T-helper 17 cell (primary cell): ENCODE measurements at places on chromosomes 2 and 18. TPM values are rescaled to one million over a fixed set of nuclear protein-coding genes. Genes with fewer than 3 reads are reported as not detected.

Gene GPR75
- 2.7 TPM for total RNA-seq

- H3K4me3 ChIP-seq: no peak overlapping the region
- no peaks in the 10 kb centered on the region for H3K36me3 ChIP-seq
- no peaks in the 10 kb centered on the region for H3K4me1 ChIP-seq
- peaks cover 12% of the 10 kb centered on the region for H3K27me3 ChIP-seq
- H3K27ac ChIP-seq: no peak overlapping the region
These were observed 233.4 kb downstream of the SOCS6 start for GRCh38 chr18:70522183-70522680.

DNA sequence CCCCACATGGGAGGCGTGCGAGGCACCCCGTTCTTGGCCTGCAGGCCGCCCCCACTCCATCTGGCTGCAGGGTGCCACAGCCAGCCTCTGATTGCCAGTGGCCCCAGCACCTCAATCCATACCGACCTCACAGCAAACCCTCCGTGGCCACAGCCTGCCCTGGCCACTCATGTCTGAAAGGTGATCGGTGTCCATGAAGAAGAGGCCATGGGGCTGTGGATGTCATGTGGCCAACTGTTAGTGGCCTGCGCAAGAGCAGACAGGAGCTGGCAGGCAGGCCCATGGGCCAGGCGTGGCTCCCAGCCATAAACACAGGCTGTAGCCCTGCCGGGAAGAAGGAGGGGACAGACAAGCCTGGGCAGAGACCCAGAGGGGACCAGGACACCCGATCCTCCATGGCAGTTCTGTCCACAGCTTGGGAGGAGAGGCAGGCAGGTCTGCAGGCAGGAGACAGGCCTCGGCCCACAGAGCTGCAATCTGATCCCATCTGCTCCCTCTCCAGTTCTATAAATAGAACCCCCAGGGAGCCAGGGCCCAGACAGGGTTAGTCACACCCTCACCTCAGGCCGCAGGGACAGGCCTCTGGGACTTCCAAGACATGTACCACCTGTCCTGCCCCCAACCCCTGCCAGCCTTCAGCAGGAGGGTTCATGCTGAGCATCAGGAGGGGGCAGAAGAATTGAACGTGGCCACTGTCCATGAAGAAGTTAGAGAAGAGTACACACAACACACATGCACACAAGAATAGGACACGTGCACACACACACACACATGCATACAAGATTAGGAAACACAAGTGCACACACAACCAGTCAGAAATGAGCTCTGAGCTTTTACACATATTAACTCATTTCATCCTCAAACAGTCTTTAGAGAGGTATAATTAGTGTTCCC lies 16.9 kb downstream of the STEAP3 start:
- no peak overlapping the region for H3K4me3 ChIP-seq
- H3K36me3 ChIP-seq: no peaks in the 10 kb centered on the region
- H3K27ac ChIP-seq: no peak overlapping the region
- peaks cover 4% of the 10 kb centered on the region for H3K4me1 ChIP-seq

GRCh38 chr2:133653056-133653455 lies 84.8 kb upstream of the NCKAP5 start:
- no peaks in the 10 kb centered on the region for H3K27me3 ChIP-seq
- H3K4me3 ChIP-seq: no peak overlapping the region
- DNase-seq: no peak

DNA sequence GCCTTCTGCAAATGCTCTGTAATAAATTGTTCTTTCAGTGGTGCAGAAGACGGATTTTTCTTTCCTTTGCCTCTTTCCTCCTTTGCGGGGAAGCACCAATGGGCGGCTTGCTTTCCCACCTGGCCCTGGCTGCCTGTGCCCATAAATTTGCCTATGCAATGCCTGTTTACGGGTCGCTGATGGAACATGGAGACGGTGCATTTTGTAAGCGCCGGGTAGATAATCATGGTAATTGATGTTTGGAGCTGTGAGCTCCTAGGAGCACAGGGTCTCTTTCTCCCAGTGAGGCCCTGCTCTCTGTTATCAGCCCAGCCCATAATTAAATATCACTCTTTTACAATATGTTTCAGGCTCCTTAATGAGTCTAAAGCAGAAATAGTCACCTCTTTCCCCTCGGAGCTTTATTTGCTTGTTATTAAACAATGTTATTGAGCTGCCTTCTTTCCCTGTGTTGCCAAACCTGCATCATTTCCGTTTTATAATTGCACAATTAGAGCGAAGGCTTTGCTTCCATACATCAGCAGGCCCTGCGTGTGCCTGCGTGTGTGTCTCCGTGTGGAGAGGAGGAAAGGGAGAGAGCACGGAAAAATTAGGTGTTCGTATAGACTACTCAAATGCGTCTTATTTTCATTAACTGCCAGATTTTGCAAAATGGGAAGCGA lies 437.4 kb upstream of the POU3F3 start:
- H3K27ac ChIP-seq: no peak overlapping the region
- no peak overlapping the region for H3K4me3 ChIP-seq
- no peaks in the 10 kb centered on the region for H3K36me3 ChIP-seq
- no peaks in the 10 kb centered on the region for H3K4me1 ChIP-seq
- no peaks in the 10 kb centered on the region for H3K27me3 ChIP-seq

- DNase-seq: no peak
- H3K36me3 ChIP-seq: no peaks in the 10 kb centered on the region
- H3K4me1 ChIP-seq: no peaks in the 10 kb centered on the region
These were observed 116.2 kb downstream of the SOCS6 start for GRCh38 chr18:70405052-70405451.

GRCh38 chr2:150591496-150592285 lies 104.2 kb upstream of the RND3 start:
- no peaks in the 10 kb centered on the region for H3K4me1 ChIP-seq
- H3K27ac ChIP-seq: no peak overlapping the region
- no peaks in the 10 kb centered on the region for H3K27me3 ChIP-seq
- no peaks in the 10 kb centered on the region for H3K36me3 ChIP-seq

DNA sequence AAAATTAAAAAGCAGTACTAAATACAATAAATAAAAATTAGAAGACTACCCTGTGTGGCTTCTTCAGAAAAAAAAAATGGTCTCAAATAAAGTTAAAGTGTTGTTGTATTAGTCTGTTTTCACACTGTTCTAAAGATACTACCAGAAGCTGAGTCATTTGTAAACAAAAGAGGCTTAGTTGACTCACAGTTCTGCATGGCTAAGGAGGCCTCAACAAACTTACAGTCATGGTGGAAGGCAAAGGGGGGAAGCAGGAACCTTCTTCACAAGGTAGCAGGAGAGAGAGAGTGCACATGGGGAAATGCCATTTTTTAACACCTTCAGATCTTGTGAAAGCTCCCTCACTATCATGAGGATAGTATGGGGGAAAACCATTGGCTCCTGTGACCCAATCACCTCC lies 612.8 kb downstream of the RNF144A start:
- peaks cover 1% of the 10 kb centered on the region for H3K4me1 ChIP-seq
- peaks cover 3% of the 10 kb centered on the region for H3K36me3 ChIP-seq
- no peak for DNase-seq
- no peak overlapping the region for H3K4me3 ChIP-seq

DNA sequence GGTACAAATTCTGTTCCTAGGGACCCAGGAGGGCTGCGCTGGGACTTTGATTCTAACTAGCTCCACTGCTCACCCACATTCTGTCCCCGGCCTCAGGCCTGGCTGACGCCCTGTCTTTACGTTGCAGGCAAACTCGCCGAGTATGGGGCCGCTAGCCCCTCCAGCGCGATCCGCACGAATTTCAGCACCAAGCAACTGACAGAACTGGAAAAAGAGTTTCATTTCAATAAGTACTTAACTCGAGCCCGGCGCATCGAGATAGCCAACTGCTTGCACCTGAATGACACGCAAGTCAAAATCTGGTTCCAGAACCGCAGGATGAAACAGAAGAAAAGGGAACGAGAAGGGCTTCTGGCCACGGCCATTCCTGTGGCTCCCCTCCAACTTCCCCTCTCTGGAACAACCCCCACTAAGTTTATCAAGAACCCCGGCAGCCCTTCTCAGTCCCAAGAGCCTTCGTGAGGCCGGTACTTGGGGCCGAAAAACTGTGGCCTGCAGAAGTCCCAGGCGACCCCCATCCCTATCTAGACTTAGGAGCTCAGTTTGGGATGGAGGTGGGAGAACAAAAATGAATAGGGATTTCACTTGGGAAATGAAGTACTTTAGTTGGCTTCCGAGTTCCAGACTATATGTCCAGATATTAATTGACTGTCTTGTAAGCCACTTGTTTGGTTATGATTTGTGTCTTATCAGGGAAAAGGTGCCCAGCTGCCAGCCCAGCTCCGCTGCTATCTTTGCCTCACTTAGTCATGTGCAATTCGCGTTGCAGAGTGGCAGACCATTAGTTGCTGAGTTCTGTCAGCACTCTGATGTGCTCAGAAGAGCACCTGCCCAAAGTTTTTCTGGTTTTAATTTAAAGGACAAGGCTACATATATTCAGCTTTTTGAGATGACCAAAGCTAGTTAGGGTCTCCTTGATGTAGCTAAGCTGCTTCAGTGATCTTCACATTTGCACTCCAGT lies 1.5 kb downstream of the HOXD1 start:
- peaks cover 77% of the 10 kb centered on the region for H3K27me3 ChIP-seq
- peaks cover 4% of the 10 kb centered on the region for H3K36me3 ChIP-seq
- H3K4me3 ChIP-seq: peak overlapping the region; percentile 79
- H3K27ac ChIP-seq: no peak overlapping the region
- no peak for DNase-seq

DNA sequence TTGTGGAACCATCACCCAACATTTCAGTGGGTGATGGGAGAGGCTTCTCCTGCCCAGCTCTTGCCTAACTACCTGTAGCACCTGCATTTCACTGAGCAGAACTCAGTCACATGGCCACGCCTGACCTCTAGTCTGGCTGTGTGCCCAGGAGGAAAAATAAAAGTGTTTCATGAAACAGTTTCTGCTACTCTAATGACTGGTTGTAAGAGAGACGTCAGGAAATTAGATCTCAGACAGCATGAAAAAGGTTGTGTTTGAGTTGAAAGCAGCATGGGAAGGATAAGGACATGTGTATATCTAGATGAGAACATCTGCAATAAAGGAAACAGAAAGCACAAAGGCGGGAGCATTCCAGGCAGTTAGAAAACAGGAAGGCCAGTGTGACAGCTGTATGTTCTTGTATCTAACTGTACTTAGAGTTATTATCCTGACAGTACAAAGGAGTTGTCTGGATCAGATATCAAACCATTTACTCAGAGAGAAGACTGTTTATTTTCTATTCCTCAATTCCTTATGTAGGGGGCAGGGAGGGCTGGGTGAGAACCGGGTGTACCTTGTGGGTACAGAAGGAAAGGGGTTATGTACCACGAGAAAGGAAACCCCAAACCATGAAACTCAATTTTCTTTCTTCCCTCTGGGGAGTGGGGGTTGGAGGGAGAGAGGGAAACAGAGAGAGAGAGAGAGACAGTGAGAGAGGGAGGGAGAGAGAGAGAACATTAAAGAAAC lies 307.4 kb upstream of the VWC2L start:
- no peak overlapping the region for H3K27ac ChIP-seq

GRCh38 chr2:128738446-128739110 lies 419.9 kb upstream of the HS6ST1 start:
- peaks cover 27% of the 10 kb centered on the region for H3K27me3 ChIP-seq
- no peak overlapping the region for H3K4me3 ChIP-seq
- peaks cover 3% of the 10 kb centered on the region for H3K4me1 ChIP-seq
- no peaks in the 10 kb centered on the region for H3K36me3 ChIP-seq
- no peak overlapping the region for H3K27ac ChIP-seq
- no peak for DNase-seq

Gene GPR17
- total RNA-seq: not detected

GRCh38 chr2:236657801-236658200 lies 88.2 kb downstream of the ACKR3 start:
- no peak for DNase-seq
- peaks cover 68% of the 10 kb centered on the region for H3K27me3 ChIP-seq
- no peak overlapping the region for H3K27ac ChIP-seq

DNA sequence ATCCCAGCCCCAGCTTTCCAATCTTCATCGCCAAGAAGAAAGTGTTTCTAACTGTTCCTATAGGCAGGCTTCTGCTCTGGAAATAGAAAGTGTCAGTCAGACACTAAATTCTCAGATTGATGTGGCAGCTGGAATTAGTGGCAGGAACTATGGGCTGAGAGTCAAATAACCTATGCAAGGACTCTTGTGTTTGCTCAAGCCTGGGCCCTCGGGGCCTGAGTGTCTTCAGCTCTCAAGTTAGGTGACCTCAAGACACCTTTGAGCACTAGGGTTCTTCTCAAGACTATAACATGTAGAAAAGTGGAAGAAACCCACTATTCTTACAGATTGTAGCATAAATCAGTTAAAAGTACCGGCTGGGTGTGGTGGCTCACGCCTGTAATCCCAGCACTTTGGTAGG lies 694.5 kb downstream of the RNF144A start:
- no peak for DNase-seq
- H3K4me1 ChIP-seq: peaks cover 16% of the 10 kb centered on the region
- H3K36me3 ChIP-seq: no peaks in the 10 kb centered on the region
- no peaks in the 10 kb centered on the region for H3K27me3 ChIP-seq

GRCh38 chr2:170368370-170368769 lies 190.4 kb downstream of the MYO3B start:
- H3K27me3 ChIP-seq: peaks cover 92% of the 10 kb centered on the region
- no peak overlapping the region for H3K27ac ChIP-seq
- peaks cover 11% of the 10 kb centered on the region for H3K4me1 ChIP-seq
- DNase-seq: no peak
- H3K36me3 ChIP-seq: peaks cover 8% of the 10 kb centered on the region

Gene MC5R
- total RNA-seq: not detected

DNA sequence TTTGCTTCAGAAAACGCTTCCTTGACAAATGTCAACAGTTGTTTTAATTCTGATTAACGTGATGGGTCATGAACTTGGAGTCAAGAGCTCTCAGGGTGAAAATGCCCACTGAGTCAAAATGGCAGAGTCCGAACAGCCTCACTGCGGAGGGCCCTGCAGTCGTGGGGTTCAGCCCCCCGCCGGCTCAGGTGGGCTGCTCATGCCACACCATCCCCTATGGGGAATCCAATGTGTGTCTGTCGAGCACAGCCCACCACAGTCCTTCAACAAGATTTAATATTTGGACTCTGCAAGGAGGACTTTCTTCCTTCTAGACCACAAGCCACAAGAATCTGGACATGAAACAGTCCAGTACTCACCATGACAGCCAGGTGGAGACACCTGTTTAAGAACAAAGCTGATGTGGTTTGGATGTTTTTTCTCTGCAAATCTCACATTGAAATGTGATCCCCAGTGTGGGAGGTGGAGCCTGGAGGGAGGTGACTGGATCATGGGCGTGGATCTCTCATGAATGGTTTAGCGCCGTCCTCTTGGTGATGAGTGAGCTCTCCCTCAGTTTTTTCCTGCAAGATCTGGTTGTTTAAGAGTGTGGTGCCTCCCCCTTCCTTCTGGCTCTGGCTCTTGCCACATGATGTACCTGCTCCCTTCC lies 201.0 kb downstream of the NDUFA10 start:
- no peak overlapping the region for H3K4me3 ChIP-seq
- H3K4me1 ChIP-seq: peaks cover 6% of the 10 kb centered on the region
- H3K36me3 ChIP-seq: no peaks in the 10 kb centered on the region
- H3K27me3 ChIP-seq: peaks cover 48% of the 10 kb centered on the region

DNA sequence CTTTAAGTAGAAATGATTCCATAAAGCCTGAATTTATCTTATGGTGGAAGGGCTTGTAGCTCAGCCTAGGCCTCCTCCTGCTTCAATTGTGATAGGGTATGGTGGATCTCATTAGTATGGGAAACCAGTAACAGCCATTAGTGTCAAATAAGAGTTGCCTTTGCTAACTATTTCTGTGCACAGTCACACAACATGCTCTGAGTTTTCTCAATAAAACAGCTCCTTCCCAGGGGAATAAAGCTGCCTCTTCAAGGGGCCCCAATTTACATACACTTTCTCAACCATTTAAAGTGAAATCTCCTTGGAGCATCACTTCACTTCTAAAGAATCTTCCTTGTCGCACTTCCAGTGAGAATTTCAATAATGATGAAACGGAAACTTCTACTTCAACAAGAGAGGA lies 53.4 kb downstream of the KLF7 start:
- H3K27ac ChIP-seq: peak overlapping the region; percentile 32
- peaks cover 2% of the 10 kb centered on the region for H3K36me3 ChIP-seq
- no peaks in the 10 kb centered on the region for H3K27me3 ChIP-seq
- H3K4me1 ChIP-seq: peaks cover 12% of the 10 kb centered on the region
- DNase-seq: no peak
- no peak overlapping the region for H3K4me3 ChIP-seq
